ENCODE measurements at places on chromosomes 3 and 15.

GRCh38 chr15:66369773-66370651, 13.5 kb upstream of the TIPIN start:
- DNase-seq = no peak

GRCh38 chr3:140922634-140923033, 19.0 kb upstream of the SLC25A36 start:
- no peak for DNase-seq

DNA sequence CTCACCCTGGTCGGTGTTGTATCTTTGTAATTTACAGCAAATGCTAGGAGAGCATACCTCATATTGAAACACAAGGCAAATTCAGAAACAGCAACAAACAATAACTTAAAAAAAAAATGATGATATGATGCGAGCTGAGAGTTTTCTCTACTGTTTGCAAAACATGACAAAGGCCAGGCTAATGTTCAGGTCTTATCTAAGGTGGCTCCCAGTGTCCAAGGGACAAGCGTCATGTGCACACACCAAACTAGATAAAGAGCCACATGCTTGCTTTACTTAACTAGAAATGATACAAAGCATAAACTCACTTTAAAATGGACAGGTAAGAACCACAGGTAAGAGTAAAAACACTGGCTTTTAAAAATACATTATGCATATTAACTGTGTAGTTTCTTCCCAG, 375.9 kb downstream of the FOXP1 start:
- no peak for DNase-seq

GRCh38 chr3:173920386-173920785, 522.8 kb downstream of the NLGN1 start:
- no peak for DNase-seq

DNA sequence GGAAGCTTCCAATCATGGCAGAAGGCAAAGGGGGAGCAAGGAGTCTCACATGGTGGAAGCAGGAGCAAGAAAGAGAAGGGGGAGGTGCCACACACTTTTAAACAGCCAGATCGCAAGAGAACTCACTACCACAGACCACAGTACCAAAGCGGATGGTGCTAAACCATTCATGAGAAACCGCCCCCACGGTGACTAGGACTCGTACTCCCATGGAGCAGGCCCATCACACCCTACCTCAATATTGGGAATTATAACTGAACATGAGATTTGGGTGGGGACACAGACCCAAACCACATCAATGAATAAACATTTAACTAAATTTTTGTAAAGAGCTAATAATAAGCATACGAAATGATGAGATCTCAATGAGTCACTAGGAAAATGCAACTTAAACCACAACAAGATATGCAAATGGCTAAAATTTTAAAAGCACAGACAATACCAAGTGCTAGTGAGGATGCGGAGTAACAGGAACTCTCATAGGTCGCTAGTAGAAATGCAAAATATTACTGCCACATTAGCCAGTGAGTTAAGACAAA, 10.0 kb downstream of the MRPS25 start:
- no peak for DNase-seq

DNA sequence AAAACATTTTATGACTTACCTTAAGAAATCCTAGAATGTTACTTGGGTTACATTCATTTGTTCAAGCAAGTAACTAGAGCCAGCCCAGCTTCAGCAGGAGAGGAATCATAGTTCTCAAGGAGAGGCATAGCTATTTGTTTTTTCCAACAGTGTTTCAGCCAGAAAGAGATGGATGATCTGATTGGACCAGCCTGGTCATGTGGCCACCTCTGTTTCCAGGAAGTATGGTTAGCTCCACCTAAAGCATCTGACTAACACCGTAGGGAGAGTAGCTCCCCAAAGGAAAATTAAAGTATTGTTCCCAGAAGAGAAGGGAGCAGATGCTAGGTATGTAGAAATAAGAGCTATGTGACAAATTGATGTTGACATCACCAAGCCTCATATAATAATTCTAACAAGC, 417.1 kb downstream of the TAFA4 start:
- DNase-seq = no peak

GRCh38 chr15:62413786-62414185, 248.7 kb upstream of the C2CD4B start:
- no peak for DNase-seq

All from NCI-H2081 treated with DMSO at 0.1 percent for 48 hours (cell line).